ENCODE measurements at places on chromosomes 13 and 19.
A peak's percentile ranks its signal among the peaks of the same experiment; 100 is the strongest.

GRCh38 chr19:19107654-19108053, 30.6 kb downstream of the TMEM161A start:
- DNase-seq = no peak

GRCh38 chr13:66033924-66034323, 1196.2 kb downstream of the PCDH9 start:
- DNase-seq = no peak

- no peak for DNase-seq
Measured at GRCh38 chr19:57789288-57789687, 19.8 kb downstream of the ZNF586 start.

DNA sequence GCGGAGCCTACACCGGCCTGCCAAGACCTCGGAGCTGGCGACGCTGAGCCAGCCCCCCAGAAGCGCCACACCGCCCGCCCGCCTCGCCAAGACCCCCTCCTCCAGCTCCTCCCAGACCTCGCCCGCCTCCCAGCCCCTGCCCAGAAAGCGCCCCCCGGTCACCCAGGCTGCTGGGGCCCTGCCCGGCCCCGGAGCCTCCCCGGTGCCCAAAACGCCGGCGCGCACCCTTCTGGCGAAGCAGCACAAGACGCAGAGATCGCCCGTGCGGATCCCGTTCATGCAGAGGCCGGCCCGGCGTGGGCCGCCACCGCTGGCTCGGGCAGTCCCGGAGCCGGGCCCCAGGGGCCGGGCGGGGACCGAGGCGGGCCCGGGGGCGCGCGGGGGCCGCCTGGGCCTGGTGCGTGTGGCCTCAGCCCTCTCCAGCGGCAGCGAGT, 10.2 kb downstream of the C19orf25 start:
- peak; percentile 55 for DNase-seq

GRCh38 chr13:73935991-73936390, 198.2 kb downstream of the KLF12 start:
- no peak for DNase-seq

- DNase-seq = no peak
Measured at GRCh38 chr19:35750167-35750566, 1.8 kb downstream of the LIN37 start.

GRCh38 chr19:16678498-16678897, 17.6 kb downstream of the TMEM38A start:
- DNase-seq = no peak

DNA sequence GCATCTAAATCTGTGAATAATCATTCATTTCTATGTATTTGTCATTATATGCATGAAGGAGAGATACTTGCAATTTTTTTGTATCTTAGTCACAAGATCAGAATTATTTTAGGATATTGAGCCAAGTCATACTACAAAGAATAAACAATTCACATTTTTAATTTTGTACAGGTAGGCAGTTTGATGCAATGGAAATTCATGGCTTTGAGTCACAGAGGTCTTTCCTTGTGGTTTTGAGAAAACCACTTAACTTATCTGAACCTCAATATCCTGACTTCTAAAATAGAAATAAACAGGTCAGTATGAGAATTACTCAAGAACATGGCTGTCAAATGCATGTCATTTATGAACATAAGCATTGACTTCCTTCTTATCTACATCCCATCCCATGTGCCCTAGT, 221.4 kb upstream of the SLC10A2 start:
- DNase-seq = no peak

- DNase-seq = no peak
Measured at GRCh38 chr13:60838581-60838980, 441.6 kb downstream of the TDRD3 start.

GRCh38 chr19:46404055-46404752, 9.2 kb downstream of the CCDC8 start:
- DNase-seq = no peak

- no peak for DNase-seq
Measured at GRCh38 chr13:97372936-97373335, 61.0 kb upstream of the RAP2A start.

DNA sequence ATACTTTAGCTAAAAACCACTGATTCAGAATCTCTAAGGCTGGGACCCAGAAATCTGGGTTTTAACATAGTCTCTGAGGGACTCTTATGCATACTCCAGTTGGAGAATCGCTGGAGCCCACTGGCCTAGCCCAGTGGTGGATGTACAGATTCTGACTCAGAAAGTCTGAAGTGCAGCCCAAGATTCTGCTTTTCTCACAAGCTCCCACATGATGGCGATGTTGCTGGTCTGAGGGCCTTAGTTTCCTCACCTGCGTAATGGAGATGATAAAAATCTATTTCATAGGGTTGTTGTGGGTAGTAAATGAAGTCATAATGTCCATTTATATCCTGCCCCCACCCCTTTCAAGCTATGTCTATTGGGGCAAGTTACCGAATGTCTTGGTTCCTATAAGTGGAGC, 7.7 kb upstream of the CDADC1 start:
- DNase-seq = peak; percentile 58

DNA sequence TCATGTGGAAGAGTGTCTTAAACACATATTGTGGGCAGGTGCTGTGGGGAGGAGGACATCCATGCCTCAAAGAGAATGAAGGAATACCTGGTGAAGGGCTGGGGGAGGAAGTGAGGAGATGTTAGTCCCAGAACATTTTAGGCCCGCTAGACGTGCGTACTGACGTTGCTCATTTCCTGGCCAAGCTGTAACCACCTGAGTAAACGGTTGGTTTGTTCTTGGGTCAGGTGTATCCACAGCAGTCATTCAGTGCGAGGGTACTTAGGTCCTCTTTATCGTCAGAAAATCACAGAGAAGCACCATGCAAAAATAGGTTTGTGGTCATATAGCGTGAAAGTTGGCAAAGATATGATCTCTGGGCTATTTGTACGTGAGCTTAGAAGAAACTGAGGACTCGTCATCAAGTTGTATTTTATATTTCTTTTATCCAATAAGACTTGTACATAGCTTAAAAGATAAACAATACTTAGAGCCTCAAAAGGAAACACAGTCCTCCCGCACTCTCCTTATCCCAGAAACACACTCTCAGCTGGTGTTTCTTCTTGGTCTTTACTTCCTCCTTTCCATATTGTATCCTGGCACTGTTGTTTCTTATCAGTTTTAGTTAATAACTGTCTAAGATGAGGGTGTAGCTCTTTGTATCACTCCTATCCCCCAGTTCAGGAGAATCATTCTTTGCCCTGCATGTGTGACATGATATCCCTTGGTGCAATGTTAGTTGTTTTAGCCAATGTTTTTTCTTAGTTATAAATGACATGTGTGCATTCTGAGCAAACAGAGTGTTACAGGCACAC, 52.0 kb downstream of the ARHGEF7 start:
- no peak for DNase-seq

- DNase-seq = no peak
Measured at GRCh38 chr13:84607261-84608013, 725.2 kb upstream of the SLITRK1 start.

DNA sequence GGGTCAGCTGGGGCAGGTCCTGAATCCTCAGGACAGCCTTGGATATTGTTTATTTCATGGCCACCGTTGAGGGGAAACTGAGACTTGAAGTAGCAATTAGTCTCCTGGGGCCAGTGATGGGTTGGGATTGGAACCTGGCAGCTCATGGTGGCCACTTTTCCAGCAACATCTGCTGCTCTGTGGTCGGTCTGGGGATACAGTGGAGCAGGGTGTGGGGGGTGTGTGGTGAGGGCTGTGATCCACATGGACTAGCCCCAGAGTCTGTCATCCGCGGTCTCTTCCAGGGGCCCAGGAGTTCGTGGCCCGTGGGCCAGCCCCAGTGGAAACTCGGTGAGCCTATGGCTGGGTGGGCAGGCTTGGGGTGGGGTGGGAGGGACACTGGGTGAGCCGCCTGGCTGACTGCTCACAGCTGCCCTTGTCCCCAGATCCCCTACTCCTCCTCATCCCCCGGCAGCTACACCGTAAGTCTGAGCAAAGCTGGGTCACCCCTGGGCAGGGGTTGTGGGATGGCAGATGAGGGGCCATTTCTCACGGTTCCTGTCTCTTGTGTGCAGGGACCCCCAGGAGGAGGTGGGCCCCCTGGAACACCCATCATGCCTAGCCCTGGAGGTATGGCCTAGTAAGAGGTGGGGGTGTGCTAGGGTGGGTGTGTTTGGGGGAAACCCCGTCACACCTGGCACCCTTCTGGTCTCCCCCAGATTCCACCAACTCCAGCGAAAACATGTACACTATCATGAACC, 5.5 kb downstream of the ISYNA1 start:
- DNase-seq = no peak

- DNase-seq = no peak
Measured at GRCh38 chr13:27192973-27193372, 21.4 kb upstream of the USP12 start.

DNA sequence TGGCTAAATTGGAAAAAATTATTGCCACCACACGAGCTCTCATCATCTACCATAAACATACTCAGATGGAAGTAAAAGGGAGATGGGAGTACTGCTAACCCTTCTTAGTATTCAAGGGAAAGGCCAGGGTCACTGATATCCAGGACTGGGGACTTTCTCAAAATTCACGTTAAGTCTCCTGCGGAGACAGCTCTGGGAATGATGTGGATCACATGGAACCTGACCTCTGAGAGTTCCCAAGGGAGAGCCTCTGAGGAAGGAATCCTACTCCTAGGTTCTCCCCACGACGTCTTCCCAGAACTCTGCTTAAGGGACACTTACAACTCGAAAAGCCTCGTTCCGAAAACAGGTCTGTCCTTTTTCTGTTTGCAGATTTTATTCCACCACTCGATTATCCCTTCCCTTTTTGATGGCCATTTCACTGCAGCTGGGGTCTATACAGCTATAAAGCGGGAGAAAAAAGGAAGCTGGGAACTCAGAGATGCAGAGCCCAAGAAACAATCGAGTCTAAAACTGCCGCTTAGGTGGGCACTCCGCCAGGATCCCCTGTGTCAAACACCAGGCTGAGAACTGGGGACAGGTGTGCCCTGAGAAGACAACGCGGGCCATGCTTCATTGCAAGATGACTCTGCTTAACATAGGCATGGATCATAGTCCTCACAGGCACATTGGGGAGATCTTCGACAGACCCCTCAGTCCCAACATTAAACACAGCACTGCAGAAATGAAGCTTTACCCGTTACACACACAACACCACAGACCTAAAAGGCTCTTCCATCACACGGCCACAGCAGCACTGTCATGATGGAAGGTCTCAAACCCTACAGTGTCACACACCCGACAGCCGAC, 823 bp upstream of the ZNF567 start:
- no peak for DNase-seq

DNA sequence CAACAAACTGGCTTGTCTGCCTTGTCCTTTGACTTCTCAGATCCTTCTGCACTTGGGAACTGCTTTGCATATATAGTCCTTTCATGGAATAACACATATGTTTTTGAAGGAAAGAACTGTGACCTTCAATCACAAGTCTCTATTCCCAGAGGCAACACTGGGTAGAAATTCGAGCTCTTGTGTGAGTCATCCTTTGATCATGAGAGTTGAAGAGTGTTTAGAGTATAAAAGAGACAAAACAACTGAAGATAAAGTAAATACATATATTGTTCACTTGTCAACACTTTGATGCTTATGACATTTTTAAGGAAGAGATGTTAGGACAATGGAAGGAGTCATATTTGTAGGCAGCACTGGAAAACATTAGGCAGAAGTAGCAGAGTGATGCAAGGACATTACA, 5.2 kb upstream of the OR7A5 start:
- DNase-seq = no peak

- no peak for DNase-seq
Measured at GRCh38 chr13:24541127-24541475, 28.5 kb upstream of the PARP4 start.

DNA sequence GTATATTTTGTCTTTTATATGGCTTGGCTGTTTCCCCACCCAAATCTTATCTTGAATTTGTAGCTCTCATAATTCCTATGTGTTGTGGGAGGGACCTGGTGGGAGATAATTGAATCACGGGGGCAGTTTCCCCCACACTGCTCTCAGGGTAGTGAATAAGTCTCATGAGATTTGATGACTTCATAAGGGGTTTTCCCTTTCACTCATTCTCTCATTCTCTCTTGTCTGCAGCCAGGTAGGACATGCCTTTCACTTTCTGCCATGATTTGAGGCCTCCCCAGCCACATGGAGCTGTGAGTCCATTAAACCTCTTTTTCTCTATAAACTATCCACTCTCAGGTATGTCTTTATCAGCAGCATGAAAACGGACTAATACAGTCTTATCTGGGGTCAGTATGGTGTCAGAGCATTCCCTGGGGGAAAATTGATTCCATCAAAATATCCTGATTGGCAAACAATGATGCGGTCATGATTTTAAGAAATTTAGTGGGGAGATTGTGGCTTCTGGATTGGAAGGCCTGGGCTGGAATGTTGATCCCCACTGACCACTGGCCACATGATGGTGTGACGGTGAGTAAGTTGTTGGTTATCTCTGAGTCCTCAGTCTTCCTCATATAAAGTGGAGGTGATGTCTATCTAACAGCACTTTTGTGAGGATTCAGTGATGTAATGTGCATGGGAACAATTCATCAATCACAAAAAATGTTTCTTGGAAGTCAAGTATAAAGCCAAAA, 27.5 kb upstream of the ANKRD10 start:
- peak; percentile 12 for DNase-seq

DNA sequence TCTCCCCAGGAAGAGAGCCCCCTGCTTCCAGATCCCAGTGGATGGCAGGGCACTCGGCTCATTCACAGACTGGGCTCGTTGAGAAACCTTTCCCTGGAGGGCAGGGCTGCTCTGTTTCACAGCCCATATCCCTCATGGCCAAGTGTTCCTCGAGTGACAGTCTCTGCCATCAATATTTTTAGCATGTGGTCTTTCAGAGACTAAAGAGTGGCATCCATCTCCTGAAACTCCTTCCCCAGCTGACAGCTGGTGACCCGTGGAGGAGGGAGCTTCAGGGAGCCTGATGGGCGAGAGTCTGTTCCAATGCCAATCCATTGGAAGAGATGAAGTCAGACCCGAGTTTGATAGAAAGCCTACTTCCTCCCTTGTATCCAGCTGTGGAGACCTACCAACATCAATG, 30.7 kb upstream of the ALOX5AP start:
- DNase-seq = no peak

DNA sequence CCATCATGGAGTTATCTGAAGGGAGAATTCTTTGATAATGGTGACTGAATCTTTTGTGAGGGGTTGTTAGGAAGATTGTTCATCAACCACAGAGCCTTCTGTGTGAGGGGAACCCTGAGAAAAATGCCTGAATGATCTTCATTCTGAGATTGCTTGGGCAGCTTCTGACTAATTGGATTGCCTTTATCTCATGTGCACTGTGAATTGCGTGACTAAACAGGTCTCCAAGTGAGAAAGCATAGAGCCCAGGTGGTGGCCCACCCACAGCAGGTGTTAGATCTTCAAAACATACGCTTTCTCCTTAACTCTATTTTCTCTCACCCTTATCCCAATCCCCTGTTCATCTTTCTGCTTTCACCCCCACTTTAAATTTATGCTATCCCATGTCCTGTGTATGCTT, 58.3 kb downstream of the DOCK9 start:
- no peak for DNase-seq

All from suppressor macrophage treated with lipopolysaccharide for 4 hours (primary cell).